Stimulated activated CD4-positive, alpha-beta T cell treated with anti-CD3 and anti-CD28 coated beads, TNF-alpha, amount 100 ng/mL, for 48 hours (primary cell): ENCODE measurements at places on chromosomes 6 and 20.

- DNase-seq, result no peak
Observed at GRCh38 chr6:13507306-13507860, 20.0 kb upstream of the GFOD1 start.

GRCh38 chr20:62830251-62830650 lies 13.4 kb downstream of the COL9A3 start:
- no peak for DNase-seq

- DNase-seq, result no peak
Observed at GRCh38 chr20:62014889-62015537, 50.7 kb downstream of the TAF4 start.

- DNase-seq, result no peak
Observed at GRCh38 chr6:169145991-169146501, 107.6 kb downstream of the THBS2 start.

DNA sequence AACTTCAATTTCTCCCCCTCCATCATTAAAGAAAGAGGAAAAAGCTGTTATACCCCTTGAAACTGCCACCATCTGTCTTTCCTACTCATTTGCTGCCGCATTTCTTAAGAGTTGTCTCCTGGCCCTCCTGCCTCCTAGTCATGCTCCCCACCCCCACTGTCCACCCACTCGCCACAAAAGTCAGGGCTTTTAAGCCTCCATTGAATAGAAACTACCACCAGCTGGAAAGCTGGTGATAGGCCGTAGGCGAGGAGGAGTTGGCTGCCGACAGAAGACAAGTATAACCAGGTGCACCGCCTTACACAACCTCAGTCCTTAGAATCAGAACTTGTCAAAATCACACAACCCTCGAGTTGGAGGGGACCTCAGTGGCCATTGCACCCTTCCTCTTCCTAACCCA lies 67.6 kb downstream of the B3GAT2 start:
- no peak for DNase-seq

DNA sequence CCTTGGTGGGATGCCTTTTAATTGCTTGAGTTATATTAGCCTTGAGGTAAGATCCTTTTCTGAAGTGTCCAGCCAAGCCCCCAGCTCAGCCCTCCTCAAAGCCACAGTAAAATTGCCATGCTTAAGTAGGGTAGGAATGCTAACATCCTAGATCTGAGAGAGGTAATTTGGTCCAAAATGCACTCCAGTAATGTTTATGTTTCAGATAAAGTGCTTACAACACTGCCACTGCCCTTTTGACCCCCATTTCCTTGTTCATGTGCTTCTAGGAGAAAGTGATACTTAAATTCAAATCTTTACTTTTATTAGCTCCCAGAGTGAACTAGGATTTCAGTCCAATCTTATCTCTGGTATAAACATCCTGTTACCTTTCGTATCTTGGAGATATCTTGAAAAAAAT lies 318.0 kb downstream of the BMP2 start:
- DNase-seq, result no peak

GRCh38 chr6:148799647-148800046 lies 52.8 kb downstream of the UST start:
- DNase-seq, result no peak

DNA sequence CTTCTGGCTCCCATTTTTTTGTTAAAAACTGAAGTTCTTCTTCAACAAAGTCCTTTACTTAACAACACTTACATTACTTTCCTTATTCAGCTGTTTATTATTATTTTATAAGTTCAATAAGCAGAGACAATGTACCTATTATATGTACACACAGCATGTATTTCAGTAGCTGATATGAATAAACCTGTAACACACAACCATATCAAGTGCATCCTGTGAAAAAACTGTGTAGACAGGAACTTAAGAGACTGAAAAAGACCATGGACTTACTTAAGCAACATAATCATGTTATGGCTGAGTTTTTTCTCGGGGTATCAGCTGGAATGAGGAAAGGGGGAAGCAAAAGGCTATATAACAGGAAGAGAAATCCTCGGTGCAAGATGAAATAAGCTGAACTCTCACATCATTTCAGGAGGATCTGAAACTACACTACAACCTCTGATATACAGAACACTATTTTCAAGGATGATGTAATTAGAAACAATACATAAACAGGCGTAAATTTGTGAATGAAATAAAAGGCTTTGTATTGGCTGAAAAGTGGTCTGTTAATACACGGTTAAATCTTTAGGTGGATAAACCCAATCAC lies 70.9 kb downstream of the REV3L start:
- DNase-seq, result no peak

GRCh38 chr6:38136547-38136946 lies 317.0 kb downstream of the ZFAND3 start:
- DNase-seq, result no peak

- no peak for DNase-seq
Observed at GRCh38 chr6:44649365-44650025, 262.0 kb downstream of the CDC5L start.

DNA sequence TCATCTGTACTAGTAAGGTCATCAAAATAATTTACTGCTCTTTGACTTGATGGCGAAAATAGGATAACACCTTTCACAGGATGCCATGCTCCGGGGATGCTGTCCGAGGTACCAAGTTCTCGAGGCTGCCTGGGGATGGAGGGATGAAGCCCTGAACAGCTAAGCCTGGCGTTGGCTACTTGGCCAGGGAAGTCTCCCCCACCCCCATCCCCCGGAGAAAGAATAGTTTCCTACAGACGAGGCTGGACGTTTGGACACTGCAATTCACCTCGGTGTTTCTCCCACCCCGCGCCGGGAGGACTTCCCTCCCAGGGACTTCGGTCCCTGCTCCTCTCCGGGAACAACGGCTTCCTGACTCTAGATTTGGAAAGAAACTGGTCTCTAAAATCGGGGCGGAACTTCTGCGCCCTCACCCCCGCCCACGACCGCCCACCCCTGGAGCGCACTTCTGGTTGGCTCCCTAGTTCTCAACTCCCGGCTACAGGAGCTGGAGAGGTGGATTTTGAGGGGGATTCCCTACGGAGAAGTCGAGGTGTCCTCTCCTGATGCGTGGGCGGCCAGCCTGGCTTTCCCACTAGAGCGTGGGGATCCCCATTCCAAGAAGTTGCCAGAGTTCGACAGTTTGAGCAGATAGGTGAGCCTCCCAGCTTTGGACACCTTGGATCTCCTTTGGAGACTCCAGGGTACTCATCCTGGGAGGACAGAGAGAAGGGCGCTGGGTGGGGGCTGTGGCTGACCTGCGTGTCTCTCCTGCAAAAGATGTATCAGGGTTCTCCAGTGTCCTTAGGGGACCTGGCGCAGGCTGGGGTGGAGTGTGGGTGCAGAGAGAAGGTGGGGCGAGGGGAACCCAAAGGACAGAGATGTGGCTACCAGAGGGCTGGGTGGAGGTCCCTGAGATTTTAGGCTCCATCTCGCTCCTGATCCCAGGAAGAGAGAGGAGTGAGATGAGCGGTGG lies 1.1 kb downstream of the PCSK2 start:
- no peak for DNase-seq

- no peak for DNase-seq
Observed at GRCh38 chr20:10360878-10361277, 73.1 kb downstream of the MKKS start.
